Dermis lymphatic vessel endothelial cell (primary cell): ENCODE measurements at places on chromosomes 12 and 14. TPM values are rescaled to one million over a fixed set of nuclear protein-coding genes. Genes with fewer than 3 reads are reported as not detected.

The EMP1 gene
- total RNA-seq = 121 and 125 TPM in 2 replicates

The NYNRIN gene
- total RNA-seq = 3.1 and 3.9 TPM in 2 replicates

The ZBTB42 gene
- total RNA-seq = 3.4 and 5.7 TPM in 2 replicates

The TAS2R20 gene
- total RNA-seq = 1.7 and 2.4 TPM in 2 replicates

The SPX gene
- total RNA-seq = under 0.01 and 0.22 TPM in 2 replicates

The CACNA1C gene
- total RNA-seq = 0.33 and 0.34 TPM in 2 replicates

The PROX2 gene
- not detected in 2 replicates for total RNA-seq

The FAM222A gene
- 0.17 and 0.22 TPM in 2 replicates for total RNA-seq

The KRT7 gene
- 9.5 and 21.9 TPM in 2 replicates for total RNA-seq
